ENCODE measurements at places on chromosomes 12 and 14.

DNA sequence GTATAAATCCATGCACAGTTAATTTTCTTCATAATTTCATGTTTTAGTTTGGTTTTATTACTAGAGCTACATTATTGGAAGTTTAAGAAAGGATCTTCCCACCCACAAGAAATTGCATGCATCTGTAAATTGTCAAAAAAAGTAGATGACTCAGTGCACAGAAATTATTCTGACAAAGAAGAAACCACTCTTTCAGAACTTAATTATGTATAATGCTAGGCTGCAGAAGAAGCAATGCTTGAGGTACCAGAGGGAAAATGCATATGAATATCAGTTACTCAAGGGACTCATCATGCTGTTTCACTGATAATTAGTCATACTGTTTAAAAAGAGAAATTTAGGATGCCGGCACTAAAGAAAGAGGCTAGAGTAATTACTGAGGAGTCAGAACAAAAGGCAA, 147.0 kb downstream of the SLC16A7 start:
- DNase-seq, result no peak

DNA sequence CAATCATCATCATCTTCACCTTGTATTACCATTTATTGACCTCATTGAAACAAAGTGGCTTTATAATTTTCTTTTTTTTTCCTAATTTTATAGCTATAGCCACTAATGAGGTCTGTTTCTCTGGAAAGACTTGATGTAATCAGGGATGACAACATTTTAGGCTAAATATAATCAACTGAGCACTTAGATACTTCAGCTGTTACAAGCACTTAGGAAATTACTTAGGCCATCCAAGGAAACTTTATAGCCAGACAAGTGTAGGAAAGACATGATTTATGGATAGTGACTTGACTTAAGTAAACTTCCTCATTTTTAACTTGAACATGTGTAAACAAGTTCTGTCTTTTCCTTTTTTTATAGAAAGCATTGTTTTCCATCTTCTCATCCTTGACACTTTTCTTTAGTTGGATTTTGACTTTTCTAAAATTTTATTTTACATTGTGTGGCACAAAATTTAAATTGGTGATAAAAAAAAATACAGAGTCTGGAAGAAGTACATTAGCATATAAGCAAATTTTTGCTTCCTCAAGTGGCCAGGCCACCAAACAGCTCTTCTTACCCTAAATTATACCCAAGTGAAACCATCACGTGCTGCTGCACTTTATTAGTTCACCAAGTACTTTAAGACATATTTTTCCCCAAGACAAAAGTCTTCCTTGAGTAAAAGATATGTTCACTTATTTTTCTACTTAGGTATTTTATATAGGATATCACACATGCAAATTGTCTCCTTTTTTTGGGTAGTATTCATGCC, 15.1 kb downstream of the CPNE8 start:
- no peak for DNase-seq

DNA sequence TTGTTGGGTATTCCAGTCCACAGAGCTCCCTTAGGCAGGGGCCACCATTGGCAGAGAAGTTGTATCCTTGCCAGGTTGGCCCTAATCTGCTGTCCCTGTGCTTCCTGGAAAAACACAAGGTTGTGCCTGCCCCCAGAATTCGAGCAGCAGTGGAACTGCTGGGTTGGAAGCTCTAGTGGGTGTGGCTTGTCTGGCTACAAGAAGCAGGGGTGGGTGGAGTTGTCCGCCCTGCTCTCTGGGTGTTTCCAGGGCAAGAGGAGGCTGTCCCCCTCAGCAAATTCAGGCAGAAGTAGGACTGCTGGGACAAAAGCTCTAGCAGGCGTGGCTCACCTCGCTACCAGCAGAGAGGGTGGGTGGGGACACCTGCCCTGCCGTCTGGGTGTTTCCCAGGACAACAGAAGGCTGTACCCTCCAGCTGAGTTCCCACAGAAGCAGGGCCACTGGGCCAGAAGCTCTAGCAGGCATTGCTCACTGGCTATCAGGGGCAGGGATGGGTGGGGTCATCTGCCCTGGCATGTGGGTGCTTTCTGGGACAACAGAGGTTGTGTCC, 72.8 kb upstream of the NPAS3 start:
- DNase-seq, result no peak

GRCh38 chr14:63413009-63413408, 94.3 kb upstream of the GPHB5 start:
- no peak for DNase-seq

DNA sequence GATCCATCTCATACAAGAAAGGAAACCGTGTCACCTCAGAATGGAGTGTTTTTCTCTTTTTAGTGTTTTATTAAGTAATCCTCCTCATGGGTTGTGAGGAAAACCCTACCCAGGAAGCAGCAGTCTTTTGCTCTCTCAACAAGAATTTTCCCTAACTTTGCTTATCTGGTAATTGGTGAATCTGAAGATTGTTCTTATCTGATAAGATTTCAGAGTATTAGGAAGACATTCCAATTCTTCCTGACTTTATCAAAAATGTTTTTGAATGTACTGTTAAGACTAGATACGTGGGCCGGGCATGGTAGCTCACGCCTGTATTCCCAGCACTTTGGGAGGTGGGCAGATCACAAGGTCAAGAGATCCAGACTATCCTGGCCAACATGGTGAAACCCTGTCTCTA, 86.0 kb downstream of the PHLDA1 start:
- DNase-seq, result no peak

- no peak for DNase-seq
Observed at GRCh38 chr12:6065863-6066199, 58.6 kb downstream of the VWF start.

GRCh38 chr14:67166450-67166853, 22.8 kb upstream of the GARIN2 start:
- DNase-seq, result peak; percentile 8

DNA sequence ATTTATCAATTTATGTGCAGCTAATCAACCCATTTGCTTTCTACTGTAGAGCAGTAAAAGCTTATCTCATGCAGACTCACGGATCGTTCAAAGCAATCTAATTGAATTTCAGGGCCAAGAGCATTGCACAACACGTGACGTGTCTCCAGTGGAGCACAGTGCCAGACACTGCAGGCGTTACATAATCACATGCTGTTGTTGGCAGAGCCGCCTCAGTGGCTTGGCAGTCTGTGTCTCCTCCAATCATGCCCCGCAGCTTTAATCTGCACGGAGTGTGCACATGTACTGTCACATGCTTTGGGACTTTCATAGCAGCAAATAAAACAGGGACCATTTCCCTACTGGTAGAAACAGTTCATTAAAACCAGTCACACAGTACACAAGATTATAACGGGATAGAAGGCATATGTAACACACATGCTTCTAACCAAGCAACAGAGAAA, 309.3 kb downstream of the ITPR2 start:
- DNase-seq, result no peak

- DNase-seq, result no peak
Observed at GRCh38 chr14:99754141-99755067, 38.8 kb upstream of the EML1 start.

DNA sequence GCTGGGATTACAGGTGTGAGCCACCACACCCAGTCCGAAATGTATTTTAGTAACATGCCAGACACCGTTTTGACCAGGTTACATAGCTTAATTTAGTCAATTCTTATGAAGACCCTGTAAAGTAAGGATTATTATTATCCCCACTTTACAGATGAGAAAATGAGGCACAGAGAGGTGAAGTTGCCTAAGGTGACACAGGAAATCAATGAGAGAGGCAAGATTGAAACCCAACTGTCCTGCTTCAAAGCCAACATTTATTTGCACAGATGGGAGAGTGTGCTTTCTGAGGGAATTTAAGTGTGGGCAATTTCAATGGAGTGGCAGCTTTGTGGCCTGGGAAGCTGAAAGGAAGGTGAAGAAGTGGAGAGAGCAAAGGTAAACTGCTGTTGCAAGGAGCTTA, 19.1 kb upstream of the EPS8 start:
- DNase-seq, result no peak

DNA sequence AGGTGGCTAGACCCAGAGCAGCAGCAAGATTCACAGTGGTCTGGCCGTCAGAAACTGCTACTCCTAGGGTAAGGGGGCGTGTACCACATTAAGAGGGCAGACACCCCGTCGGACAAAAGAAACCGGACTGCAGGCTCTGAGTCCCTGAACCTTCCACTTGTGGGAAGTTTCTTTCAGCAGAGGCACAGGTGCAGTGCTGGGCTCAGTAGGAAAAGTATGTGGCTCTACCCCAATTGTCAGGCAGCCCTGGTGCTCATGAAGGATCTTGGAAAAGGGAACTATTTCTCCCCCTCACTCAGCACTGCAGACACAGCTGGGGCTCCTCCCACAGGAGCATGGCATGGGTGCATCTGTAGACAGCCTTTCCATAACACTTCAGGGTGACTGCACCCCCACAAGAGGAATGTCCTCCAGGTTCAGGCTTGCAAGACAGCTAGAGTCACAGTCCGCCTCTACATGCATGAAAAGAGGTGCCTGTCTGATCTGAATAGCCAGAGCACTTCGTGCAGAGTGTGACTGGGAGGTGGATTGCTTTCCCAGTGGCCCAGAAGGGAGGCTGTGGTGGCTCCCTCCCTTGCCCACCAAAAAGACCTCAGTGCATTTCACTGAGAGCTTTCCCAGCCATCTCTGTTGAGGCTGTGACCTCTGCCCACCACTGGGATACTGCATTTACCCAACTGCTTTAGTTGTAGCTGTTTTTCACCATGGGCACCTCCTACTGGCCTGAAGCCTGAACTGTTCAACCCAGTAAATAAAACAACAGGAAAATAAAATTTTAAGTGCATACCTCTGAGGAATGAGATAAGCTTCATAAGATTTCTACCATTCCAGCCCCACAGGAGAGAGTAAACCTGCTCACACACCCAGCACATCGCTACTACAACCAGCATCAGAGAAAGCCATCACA, 14.2 kb downstream of the CEP128 start:
- no peak for DNase-seq

- no peak for DNase-seq
Observed at GRCh38 chr14:29645117-29645516, 282.5 kb downstream of the PRKD1 start.

DNA sequence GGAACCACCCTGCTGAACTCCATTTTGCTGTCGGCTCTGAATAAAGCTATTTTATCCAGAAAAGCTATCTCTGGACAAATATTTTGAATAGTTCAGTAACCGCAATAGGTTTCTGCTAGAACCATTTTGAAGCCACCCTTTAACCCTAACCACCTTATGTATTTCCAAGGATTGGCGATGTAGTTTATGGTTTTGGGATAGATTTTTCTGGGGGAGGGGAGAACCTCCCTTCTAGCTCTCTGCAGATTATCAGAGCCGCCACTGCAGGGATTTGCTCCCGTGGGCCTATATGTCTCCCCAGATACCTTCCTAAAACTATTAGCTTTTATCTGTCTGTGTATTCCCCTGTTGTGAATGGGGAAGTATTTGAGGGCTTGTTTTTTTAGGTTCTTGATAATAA, 1.8 kb upstream of the TUBA1B start:
- DNase-seq, result no peak

GRCh38 chr14:96852823-96853422, 55.7 kb downstream of the VRK1 start:
- no peak for DNase-seq

DNA sequence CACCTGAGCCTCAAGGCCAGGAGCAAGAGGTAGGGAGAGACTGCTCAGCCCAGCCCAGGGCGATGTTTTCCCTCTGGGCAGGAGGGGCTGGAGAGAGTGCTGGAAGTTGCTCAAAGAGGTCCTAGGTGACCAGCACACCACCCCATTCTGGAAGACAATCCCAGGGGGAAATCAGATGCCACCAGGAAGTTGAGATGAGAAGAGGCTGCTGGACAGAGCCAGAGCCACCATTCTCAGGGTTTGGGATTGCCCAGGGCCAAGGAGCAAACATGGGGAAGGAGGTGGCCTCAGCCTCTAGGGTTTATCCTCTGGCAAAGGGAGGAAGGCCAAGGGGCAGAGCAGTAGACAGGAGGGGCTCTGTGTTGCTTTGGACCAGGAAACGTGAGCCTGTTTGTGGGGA, 11.6 kb downstream of the CCDC85C start:
- no peak for DNase-seq

- peak; percentile 46 for DNase-seq
Observed at GRCh38 chr14:24605435-24606190, 3.9 kb downstream of the GZMH start.

GRCh38 chr14:95196268-95196667, 38.9 kb upstream of the DICER1 start:
- DNase-seq, result no peak

- no peak for DNase-seq
Observed at GRCh38 chr14:71662291-71662790, 269.9 kb upstream of the RGS6 start.

- no peak for DNase-seq
Observed at GRCh38 chr12:58321414-58321813, 380.0 kb downstream of the ATP23 start.

DNA sequence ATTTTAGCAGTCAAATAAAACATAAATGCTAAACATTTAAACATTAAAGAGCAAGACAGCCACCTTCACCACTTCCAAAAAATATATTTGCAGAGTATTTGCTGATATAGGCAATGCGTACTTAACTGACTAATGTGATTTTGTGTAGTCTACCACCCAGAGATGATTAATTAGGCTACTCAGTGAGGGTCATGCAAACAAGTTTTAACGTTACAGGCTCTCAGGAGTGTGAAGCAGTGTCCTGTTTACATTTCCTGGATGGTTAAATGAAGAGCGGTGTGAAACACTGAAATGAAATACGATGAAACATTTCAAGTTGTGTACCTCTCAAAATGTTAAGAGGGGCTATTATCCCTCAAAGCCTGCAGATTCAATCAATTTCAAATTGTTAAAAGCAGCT, 165.8 kb upstream of the LRIG3 start:
- no peak for DNase-seq

DNA sequence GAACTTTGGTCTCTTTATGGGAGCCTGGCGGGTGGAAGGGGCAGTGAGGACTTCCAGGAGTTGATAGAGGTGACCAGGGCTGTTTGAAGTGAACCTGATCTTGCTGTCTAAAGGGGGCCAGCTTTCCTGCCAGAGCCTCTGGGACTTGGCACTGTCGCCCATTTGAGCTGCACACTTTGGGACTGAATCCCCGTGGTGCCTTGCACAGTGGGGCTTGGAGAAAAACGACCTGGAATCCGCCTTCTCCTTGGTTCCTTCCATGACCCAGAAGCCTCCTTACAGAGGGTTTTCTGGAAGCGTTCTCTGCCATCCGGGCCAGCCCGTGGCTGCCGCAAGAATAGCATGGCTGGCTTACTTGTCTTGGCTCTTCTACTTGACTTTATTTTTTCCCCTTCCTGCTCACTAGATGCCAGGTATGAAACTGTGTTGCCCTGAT, 2.0 kb downstream of the RFLNA start:
- no peak for DNase-seq

GRCh38 chr12:124371366-124371765, 76.5 kb downstream of the RFLNA start:
- DNase-seq, result no peak

DNA sequence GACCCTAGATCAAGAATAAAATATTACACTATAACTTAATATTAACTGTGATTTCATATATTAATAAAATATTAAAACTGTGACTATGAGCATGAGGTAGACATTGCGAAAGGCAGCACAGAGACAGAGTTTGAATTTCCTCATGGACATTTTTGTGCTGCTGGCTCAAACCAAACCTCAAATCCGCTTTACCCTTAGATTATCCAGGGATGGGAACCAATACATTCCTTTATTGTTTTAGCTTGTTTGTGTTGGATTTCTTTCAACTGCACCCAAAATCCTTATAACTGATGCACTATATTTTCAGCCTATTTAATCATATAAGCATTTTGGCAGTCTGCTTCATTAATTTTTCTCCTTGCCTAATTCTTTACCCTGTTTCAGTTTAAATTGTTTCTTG, 436.7 kb downstream of the ATP23 start:
- no peak for DNase-seq

GRCh38 chr14:60196291-60196690, 31.1 kb upstream of the DHRS7 start:
- DNase-seq, result no peak

GRCh38 chr12:85609778-85610177, 226.4 kb downstream of the RASSF9 start:
- DNase-seq, result no peak
